Body of pancreas (tissue), 4 donors: ENCODE measurements at places on chromosomes 5 and 9. TPM values are rescaled to one million over a fixed set of nuclear protein-coding genes. Genes with fewer than 3 reads are reported as not detected.

PTGES gene
- total RNA-seq: 0.52 TPM

IL4 gene
- not detected for total RNA-seq

MYMK gene
- not detected for total RNA-seq

WNT8A gene
- total RNA-seq: not detected

FOXI1 gene
- total RNA-seq: not detected
